ENCODE measurements at places on chromosomes 12 and 14. TPM values are rescaled to one million over a fixed set of nuclear protein-coding genes. Genes with fewer than 3 reads are reported as not detected.

Gene ACSM4
- total RNA-seq = not detected

Gene SLC5A8
- total RNA-seq = not detected

Gene CLEC1B
- total RNA-seq = not detected

Gene CAPS2
- 4.8 TPM for total RNA-seq

Gene FOXN4
- total RNA-seq = not detected

Gene JAG2
- total RNA-seq = 0.37 TPM

Gene TAS2R19
- total RNA-seq = 5.5 TPM

Gene DTX3
- total RNA-seq = 0.78 TPM

Gene RNASE1
- total RNA-seq = not detected

Gene TROAP
- 18.8 TPM for total RNA-seq

Gene CIROP
- total RNA-seq = not detected
